ENCODE measurements at places on chromosomes 16 and 17.

DNA sequence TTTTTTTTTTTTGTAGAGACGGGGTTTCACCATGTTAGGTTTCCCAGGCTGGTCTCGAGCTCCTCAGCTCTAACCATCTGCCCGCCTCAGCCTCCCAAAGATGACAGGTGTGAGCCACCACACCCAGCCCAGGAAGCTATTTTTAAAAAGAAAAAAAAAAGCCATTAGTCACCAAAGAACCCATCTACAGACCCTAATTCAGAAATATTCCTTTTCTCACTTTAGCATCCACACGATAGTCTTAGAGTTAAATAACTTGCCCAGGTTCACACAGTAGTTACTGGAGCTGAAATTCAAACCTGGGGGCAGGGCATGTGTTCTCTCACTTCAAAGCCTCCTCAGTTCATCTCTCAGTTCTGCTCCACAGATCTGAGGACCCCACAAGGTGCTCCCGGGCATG, 70.3 kb upstream of the NOL11 start:
- no peak overlapping the region for H3K27ac ChIP-seq
- no peaks in the 10 kb centered on the region for H3K4me1 ChIP-seq
- DNase-seq: no peak
- H3K27me3 ChIP-seq: no peaks in the 10 kb centered on the region

- H3K27ac ChIP-seq: no peak overlapping the region
- H3K4me3 ChIP-seq: no peak overlapping the region
- H3K36me3 ChIP-seq: no peaks in the 10 kb centered on the region
Observed at GRCh38 chr16:82400046-82400445, 226.7 kb upstream of the CDH13 start.

- no peak for DNase-seq
- no peak overlapping the region for H3K4me3 ChIP-seq
- H3K27me3 ChIP-seq: no peaks in the 10 kb centered on the region
- H3K36me3 ChIP-seq: peaks cover 53% of the 10 kb centered on the region
- peak overlapping the region; percentile 15 for H3K27ac ChIP-seq
Observed at GRCh38 chr16:89981414-89981813, 32.9 kb downstream of the DEF8 start.

GRCh38 chr17:46782250-46782953, 36.1 kb downstream of the WNT3 start:
- no peaks in the 10 kb centered on the region for H3K4me1 ChIP-seq
- H3K27me3 ChIP-seq: peaks cover 6% of the 10 kb centered on the region
- H3K4me3 ChIP-seq: no peak overlapping the region
- no peaks in the 10 kb centered on the region for H3K36me3 ChIP-seq
- peak; percentile 70 for DNase-seq

DNA sequence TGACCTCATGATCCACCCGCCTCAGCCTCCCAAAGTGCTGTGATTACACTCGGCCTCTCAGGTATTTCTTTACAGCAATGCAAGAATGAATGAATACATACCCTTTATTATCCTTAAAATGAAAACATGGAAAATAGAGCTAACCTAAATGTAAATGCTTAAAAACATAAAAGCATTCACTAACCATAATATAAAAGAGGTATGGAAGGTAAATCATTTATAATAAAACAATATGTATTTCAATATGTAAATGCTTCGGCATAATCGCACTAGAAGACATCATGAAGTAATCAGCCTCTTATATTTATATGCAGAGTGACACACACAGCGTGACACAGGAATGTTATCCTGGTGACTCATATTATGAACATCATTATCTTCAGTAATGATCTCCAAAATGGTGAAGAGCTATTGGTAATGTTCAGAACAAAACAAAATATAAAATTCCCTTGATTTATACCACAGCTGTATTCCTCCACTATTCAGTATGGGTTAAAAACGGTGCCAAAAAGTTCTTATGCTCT, 53.9 kb downstream of the AIPL1 start:
- H3K27me3 ChIP-seq: peaks cover 3% of the 10 kb centered on the region
- H3K4me1 ChIP-seq: no peaks in the 10 kb centered on the region

GRCh38 chr16:88009563-88010342, 58.5 kb downstream of the BANP start:
- no peak for DNase-seq
- no peak overlapping the region for H3K27ac ChIP-seq
- H3K27me3 ChIP-seq: no peaks in the 10 kb centered on the region
- peaks cover 3% of the 10 kb centered on the region for H3K4me1 ChIP-seq
- H3K36me3 ChIP-seq: peaks cover 23% of the 10 kb centered on the region

DNA sequence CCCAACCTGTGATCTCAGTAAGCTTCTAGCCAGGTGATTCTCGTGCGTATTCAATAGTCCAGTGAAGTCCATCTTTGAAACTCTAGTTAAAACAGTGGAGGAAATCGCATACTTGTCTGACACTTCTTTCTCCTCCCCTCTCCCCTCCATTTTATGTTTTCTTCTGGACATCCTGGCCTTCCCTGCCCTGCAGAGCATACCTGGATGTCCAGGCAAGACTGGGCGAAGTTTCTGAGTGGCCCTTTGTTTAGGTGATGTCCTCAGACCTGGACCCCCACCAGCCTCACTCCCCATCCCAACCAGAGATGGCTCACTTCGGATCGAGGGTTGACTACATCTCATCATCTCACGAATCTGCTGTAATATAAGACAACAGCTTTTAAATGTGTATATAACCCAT, 65.7 kb downstream of the CCDC182 start:
- no peak overlapping the region for H3K27ac ChIP-seq
- no peaks in the 10 kb centered on the region for H3K4me1 ChIP-seq
- DNase-seq: no peak

GRCh38 chr17:3433741-3434140, at the start of gene OR1E2:
Gene OR1E2 (minus strand): TSS chr17:3433841. CDS start chr17:3433841, 0 bp downstream.
- no peaks in the 10 kb centered on the region for H3K27me3 ChIP-seq
- no peaks in the 10 kb centered on the region for H3K4me1 ChIP-seq
- H3K4me3 ChIP-seq: no peak within 1 kb of the TSS
- H3K27ac ChIP-seq: no peak within 1 kb of the TSS
- DNase-seq: no peak
- H3K36me3 ChIP-seq: no peaks in the 10 kb centered on the region

DNA sequence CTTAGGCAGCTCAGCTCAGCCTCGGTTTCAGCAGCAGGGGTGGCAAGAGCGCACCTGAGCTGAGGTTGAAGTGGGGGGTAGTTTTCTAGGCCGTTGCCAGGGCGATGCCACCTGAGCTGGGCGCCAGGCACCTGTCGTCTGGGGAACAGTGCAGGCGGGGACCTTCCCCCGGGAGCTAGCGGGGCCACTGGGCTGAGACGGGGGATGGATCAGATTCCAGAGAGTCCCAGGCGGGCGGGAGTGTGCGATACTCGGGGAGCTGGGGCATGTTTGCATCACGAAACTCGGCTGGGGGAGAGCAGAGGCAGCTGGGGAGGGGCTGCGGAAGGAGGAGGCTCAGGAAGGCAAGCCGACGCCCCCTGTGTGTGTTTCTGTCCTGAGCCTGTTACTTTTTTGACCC, 477 bp upstream of the CLDN9 start:
- peaks cover 15% of the 10 kb centered on the region for H3K4me1 ChIP-seq
- no peaks in the 10 kb centered on the region for H3K36me3 ChIP-seq
- no peak overlapping the region for H3K4me3 ChIP-seq
- no peak for DNase-seq
- H3K27ac ChIP-seq: no peak overlapping the region

DNA sequence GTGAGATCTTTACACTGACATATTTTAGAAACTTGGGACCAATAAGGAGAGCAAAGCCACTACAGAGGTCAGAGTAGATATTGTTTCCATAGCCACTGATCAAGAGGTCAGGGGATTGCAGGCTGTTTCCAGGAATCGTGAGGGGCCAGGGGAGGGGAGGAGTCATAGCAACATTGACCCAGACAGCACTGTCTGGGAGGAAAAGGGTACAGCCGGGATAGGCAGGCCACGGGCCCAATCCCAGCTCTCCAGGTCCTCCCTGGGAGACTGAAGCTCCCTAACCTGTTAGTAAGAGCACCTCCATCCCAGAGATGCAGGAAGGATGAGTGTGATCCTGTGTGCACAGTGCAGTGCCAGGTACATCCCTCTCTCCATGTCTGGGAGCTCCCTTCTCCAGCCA, 48.5 kb upstream of the TMEM132E start:
- H3K27me3 ChIP-seq: peaks cover 34% of the 10 kb centered on the region
- DNase-seq: no peak
- no peak overlapping the region for H3K27ac ChIP-seq
- no peaks in the 10 kb centered on the region for H3K4me1 ChIP-seq

Data from activated CD4-positive, alpha-beta T cell treated with anti-CD3 and anti-CD28 coated beads, Interleukin-2, amount 10 ng/mL, durations not matched to agents 24 days and 14 days (primary cell).